ENCODE measurements at places on chromosomes 1 and 21.

DNA sequence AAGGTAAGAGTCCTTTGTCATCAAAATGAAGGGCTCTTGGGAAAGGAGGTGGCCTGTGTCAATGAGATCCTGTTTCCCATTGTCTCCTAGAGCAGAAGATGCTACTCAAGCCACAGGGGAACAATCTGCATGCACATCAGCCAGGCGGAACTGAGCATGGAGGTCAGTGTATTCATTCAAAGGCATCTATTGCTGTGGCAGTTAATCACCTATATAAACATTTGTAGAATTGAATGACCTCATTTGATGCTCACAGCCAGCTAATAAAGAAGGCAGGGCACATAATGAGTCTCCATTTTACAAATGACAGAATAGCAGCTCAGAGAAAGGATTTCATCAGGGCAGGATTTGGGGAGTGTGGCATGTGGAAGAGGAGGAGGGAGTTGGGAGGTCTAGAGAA is 5.7 kb upstream of the FYB2 start:
- no peak for DNase-seq

- DNase-seq: no peak
Observed at GRCh38 chr1:6652986-6653385, 28.3 kb downstream of the THAP3 start.

DNA sequence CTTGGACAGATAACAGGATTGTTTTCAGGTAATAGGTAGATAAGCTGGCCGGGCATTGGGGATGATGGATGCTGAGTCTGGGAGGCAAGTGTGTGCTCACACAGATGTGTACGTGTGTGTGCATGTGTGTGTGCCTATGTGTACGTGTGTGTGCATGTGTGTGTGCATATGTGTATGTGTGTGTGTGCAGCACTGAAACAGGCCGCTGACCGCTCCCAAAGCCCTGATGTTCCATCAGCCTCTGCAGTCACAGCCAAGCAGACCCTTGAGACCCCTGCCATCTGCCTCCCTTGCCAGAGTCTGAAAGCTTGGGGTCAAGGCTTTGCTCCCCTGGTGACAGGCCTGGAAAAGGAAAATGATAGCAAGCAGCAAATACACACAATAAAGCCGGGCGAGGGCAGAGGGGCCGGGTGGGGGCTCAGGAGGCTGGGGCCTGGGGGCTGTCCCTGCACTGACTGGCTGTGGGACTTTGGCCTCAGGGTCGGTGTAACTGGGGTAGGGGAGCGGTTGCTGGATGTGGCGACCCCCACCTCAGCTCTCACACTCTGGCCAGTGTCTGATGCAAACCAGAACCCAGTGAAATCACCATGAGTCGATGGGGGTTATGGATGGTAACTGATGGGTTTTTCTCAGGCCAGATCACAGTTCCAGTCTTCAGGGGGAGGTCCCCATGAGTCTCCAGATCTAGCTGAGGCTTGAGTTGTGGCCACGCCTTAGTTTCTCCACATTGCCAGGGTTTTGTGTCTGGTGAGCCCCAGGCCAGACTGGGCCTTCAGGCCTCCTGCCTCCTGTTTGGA is 9.2 kb upstream of the TNFRSF8 start:
- DNase-seq: no peak

DNA sequence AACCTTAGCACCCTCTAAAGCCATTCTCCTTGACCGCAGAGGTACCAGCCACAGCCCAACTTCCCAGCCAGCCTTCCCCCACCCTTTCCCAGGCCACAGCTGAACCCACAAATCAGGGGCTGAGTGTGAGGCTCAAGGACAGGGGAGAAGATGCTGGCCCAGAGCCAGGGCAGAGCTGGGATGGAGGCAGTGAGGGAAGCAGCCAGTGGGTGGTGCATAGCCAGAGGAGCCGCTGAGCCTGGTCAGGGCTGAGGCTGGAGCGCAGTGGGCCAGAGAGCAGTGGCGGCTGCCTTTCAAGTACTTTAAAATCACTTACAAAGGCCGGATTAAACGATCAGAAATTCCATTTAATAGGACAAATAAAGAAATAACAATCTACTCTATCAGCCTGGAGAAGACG is 36.3 kb downstream of the DMAP1 start:
- DNase-seq: peak; percentile 4

GRCh38 chr1:12052008-12052573 is 11.0 kb upstream of the TNFRSF8 start:
- DNase-seq: peak; percentile 76

- DNase-seq: no peak
Observed at GRCh38 chr1:115337276-115337632, 795 bp downstream of the NGF start.

- peak; percentile 22 for DNase-seq
Observed at GRCh38 chr1:77797991-77798390, 18.5 kb downstream of the MIGA1 start.

DNA sequence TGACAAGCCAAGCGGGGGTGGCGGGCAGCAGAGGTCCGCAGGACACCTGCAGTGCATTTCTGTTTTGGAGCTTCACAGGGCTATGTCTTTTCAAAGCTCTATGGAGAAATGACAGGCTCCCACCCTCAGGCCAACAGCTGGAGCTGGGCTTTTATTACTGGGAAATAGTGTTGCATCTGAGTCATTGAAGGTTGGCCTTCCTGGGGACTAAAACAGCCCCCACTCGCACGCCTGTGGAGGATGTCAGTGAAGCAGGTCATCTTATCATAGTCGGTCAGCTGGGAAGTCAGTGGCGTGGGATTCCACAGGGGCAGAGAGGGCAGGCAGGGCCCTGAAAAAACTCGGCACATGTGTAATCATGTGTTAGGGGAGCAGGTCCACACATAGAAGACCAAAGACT is 55.3 kb downstream of the NTPCR start:
- DNase-seq: peak; percentile 12

- no peak for DNase-seq
Observed at GRCh38 chr1:212689196-212689725, 10.4 kb downstream of the BATF3 start.

GRCh38 chr21:21000591-21001175 is 2.5 kb downstream of the NCAM2 start:
- DNase-seq: no peak

DNA sequence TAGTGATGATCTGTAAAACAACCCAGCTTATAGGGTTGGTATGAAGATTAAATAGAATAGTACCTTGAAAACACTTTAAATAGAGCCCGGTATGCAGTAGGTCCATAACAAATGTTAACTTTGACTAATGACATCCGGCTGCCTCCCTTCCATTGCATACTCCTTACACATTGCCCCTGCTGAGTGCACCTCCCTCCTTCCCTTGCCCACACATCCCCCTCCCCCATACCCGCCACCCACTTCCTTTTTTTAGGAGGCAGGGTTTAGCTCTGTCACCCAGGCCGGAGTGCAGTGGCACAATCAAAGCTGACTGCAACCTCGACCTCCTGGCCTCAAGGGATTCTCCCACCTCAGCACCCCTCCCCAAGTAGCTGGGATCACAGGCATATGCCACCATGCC is 24.4 kb upstream of the ZC3H12A start:
- no peak for DNase-seq

DNA sequence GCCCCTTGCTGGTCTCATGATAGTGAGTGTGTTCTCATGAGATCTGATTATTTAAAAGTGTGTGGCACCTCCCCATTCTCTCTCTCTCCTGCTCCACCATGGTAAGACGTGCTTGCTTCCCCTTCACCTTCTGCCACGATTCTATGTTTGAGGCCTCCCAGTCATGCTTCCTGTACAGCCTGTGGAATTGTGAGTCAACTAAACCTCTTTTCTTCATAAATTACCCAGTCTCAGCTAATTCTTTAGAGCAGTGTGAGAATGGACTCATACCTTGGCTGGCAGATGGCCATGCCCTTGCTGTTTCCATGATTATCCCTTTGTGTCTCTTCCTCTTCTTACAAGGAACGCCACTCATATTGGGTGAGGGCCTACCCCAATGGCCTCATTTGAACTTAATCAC is 40.3 kb downstream of the PSMG1 start:
- no peak for DNase-seq

DNA sequence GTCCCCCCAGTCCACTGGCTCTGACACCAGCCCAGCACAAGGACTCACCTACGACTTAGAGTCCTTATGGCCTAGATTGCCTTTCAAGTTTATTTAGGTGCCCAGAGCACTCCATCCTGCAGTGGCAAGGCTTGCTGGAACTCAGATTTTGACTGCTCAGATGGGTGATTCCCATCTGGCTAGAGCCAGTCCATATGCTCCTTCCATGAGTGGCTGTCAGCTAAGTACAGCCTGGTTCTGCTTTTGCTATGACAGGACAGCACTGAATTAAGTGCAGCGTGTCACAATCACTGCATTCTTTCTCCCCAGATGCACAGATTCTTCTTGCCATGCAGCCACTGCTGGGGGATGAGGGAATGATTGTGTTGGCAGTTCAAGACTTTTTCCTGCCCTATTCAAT is 43.8 kb downstream of the GPR52 start:
- no peak for DNase-seq

DNA sequence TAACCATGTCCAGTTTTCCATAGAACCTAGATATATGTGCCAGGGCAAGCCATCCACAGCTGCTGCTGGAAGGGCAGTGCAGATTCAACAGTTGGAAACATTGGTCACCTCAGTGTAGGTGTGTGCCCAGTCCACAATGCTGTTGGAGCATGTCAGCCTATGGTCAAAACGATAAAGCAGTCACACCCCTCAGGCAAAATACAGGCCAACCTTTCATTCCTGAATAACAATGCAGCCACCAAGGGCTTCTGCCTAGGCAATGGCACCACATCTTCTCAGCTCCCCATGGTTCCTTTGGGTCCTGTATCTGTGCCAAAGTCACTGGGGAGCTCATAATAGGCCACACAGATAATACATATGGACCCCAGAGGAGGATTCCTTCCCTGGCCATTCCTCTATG is 15.1 kb upstream of the TBX19 start:
- no peak for DNase-seq

GRCh38 chr1:59750328-59751003 is 64.3 kb upstream of the HOOK1 start:
- DNase-seq: peak; percentile 88

DNA sequence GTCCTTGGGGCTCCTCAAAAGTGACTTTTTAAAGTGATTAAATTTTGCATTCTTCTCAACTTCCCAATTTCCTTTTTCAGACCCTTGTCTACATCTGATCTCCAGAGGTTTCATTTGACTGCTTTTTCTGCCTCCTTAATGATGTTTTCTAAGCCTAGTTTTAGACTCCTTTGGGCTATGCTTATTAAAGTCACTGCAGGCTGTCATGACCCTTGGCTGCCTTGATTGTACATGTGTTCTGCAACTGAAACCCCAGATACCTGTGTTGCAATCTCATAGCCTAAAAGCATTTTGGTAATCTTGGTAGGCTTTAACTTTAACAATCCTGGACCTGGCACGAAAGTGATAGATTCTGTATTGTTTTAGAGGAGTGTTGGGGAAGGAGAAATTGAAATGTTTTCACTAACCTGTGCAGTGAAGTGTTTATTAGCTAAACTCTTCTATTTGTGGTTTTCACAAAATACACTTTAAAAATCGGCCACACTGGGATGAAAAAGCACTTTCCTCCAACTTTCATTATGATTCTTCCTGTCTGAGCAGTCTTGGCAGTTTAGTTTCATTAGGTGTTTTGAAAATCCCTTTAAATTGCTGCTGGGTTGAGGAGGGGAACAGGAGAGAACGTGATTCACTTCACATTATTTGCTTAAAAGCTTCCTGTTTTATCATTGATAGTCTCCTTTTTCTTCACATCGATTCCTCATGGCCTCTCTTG is 4.9 kb downstream of the MACO1 start:
- no peak for DNase-seq

DNA sequence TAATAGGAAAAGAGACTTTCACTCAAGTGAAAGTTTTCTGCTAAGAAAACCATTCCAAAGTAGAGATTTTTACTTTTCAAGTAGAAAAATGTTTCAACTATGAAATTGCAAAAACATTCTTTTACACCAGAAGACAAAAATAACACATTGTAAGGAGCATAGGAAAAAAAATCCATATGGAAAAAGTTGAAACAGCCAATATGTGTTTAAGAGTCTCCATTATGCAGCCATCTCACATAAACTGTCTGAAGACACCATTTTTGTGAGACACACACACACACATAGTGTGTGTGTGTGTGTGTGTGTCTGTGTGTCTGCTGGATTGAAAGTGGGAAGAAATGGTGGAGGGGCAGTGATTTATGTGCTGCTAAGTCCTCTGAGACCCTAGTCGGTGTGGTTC is 162.1 kb downstream of the HHAT start:
- no peak for DNase-seq

DNA sequence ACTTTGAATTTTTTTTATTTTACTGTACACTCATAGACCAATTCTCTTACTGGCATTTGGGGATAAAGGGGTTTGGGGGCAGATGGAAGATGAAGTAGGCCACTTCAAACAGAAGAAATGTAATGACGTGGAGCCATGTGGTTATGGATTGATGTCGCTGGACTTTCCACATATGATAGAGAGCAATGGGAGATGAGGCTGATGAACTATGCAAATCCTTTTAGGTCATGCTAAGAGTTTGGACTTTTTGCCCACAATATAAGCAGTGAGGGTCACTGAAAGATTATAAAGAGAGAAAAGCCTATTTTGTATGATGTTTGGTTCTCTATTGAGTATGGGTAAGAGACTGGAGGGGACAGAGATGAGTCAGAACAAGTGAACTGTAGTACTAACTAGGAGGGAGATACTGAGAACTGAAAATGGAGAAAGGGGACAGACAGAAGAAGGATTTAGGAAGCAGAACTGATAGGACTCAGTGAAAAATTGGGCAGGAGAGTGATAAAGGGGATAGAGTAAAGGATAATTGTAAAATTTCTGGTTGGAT is 9.2 kb downstream of the C1orf21 start:
- no peak for DNase-seq

DNA sequence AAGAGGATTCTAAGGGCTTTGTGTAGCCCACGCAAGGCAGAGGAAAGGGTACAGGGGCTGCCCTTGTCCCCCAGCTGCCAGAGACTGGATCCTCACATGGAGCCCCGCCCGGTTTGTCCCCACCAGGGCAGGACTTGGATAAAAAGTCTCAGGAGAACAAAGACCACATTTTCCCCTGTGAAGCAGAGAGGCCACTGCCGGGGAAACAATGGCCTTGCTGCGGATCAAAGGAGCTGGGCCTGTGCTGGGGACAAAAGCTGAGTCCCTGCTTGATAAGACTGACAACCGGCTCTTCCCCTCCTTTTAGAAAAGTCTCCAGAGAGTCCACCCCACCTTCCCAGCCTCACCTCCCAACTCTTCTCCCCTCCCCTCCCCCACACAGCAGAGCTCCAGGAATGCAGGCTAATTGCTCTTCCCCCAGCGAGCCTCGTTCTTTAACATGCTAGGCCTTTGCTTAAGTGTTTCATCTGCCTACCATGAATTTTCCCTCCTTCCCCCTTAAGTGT is 142.4 kb downstream of the PLPP3 start:
- no peak for DNase-seq

GRCh38 chr1:208071435-208072031 is 160.6 kb upstream of the CD34 start:
- peak; percentile 50 for DNase-seq

DNA sequence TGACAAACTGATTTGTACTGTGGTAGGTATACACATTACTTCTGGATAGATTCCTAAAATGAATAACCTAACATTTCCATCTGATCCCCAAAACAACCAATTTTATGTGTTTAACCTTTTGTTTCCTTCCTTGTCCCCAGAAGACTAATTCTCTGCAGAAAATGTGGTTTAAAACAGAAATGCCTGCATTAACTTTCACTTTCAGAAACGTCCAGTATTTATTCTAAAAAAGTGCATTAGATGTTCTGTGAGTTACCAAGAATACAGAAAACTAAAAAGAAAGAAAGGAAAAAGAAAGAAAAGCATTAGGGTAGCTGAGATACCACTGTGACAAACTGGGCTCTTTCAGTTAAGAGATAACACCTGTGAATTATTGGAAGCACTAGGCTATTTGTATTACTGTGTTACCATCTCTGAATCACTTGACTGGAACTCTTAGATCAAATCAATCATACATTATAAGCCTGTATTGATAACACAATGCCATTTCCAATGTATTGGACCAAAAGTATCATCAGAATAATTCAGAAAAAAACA is 177.7 kb downstream of the NCAM2 start:
- peak; percentile 27 for DNase-seq

Measured in astrocyte of the spinal cord (primary cell).